ENCODE measurements at places on chromosomes 7 and 10.

GRCh38 chr10:43925793-43926192 is 277.1 kb upstream of the ZNF32 start:
- no peak for DNase-seq

- DNase-seq: no peak
Measured at GRCh38 chr7:24967696-24968095, 12.3 kb downstream of the OSBPL3 start.

- DNase-seq: no peak
Measured at GRCh38 chr10:821322-821721, 110.2 kb downstream of the LARP4B start.

- DNase-seq: no peak
Measured at GRCh38 chr10:57627642-57628178, 640.0 kb downstream of the IPMK start.

DNA sequence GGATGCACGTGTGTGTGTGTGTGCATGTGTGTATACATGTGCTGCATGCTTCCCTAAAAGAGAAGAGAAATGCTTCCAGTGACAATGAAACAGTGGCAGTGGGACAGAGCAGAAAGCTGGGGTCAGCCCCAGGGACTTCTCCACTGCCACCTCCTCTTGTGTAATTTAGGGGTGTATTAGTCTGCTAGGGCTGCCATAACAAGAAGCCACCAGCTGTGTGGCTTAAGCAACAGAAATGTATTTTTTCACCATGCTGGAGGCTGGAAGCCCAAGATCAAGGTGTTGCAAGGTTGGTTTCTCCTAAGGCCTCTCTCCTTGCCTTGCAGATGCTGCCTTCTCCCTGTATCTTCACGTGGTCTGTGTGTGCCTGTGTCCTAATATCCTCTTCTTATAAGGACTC is 190.5 kb downstream of the CXCL12 start:
- no peak for DNase-seq

GRCh38 chr7:5594616-5595544 is 171.2 kb upstream of the TNRC18 start:
- no peak for DNase-seq

DNA sequence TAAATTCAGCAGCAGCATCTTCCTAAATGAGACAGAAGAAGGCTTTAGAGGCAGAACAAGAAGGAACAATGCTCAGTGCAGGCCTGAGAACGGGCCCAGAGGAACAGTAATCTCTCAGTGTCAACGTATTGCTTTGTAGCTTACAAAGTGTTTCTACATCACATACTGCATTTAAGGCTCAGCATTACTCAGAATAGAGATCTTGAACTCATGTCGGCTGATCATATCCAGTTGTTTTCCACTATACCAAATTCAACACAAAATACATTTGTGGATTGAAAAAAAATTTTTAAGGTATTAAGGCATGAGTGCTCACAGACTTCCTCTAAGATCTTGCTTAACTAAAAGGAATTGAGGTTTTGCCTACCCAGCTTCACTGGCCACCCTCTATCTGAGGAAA is 325.1 kb downstream of the HPSE2 start:
- DNase-seq: no peak

DNA sequence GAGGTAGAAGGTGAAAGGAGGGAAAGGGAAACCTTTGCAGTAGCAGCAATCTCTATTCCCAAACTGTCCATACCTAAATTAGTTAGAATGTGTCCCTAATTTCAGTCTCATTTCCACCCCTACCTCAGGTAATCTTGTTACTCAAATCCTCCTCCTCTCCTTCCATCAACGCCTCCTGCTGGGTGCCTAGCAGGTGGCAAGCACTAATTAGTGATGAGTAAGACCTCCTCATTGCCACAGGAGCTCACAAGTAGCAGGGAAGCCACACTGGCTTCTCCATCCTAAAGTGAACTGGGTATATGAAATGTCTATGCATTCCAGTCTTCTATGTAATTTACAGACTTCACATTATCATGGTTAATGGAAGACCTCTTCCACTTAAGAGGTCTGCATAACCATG is 25.7 kb upstream of the FAM133B start:
- no peak for DNase-seq

GRCh38 chr7:21364801-21365271 is 63.0 kb upstream of the SP4 start:
- DNase-seq: no peak

DNA sequence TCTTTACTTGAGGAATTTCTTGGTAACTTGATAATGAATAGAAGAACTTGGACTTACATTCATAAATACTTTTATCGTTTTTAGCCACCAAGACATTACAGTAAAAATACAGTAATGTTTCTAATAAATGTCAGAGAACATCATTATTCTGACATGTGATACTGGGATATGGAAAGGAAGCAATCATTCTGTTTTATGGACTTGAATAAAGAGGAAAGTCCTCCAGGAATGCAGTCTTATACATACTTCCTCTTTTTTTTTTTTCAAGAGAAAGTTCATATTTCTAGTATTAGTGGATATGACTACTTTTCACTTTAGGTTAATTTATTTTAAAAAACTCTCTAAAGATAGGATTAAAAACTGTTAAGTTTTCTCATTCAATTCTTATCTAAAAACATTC is 220.0 kb upstream of the SEMA3C start:
- no peak for DNase-seq

- no peak for DNase-seq
Measured at GRCh38 chr7:137970253-137970975, 31.5 kb downstream of the CREB3L2 start.

DNA sequence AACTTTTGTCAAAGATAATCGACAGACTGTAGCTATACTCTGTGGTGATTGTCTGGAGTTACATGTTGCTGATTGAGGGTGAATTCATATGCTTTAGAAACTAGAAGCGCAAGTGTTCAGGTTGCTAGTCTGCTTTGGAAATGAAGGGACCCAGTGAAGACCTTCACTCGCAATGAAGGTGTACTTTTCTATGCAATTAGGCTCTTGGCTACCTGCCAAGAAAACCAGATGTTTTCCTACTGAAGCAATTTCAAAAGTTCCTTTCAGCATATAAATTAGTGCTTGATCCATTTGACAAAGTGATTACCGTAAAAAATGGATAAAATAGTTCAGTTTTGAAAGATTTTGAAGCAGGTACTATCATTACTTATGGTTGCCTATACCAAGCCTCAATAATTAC is 10.0 kb upstream of the STK31 start:
- DNase-seq: no peak

DNA sequence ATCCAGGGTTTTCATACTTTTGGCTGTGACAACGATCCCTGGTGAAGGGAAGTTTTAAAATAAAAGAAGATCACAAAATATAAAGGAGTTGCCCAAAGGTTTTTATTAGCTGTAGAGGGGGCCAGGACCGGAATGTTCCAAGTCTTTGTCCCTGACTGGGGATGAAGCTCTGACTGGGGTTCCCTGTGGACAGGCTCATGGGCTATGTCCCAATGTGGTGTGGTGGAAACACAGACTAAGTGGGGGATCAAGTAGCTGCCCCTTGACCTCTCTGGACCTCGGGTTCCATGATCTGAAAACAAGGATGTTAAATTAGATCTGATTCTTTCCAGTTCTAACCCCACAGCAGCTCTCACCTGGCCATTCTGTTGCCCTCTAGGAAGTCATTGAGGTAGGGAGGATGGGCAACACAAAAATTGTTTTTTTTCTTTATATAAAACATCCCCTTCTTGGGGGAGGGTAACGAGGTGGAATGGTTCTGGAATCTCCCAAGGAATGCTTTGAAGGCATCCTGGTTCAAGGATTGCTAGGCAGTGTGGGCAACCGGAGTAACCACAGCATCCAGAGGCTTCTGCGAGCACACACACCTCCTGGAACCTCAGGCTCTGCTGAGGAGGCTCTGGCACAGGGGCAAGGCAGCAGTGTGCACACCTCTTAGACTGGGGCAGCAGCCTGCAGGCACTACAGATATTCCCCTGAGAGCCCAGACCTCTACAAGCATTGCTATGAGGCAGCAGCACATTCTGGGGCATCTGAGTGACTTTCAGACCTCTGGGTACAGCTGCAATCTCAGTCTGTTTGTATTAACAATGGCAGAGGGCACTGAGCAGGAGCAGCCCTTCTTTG is 21.4 kb upstream of the CRYGN start:
- no peak for DNase-seq

GRCh38 chr10:131475803-131476202 is 164.3 kb upstream of the TCERG1L start:
- DNase-seq: no peak

- DNase-seq: no peak
Measured at GRCh38 chr7:116246357-116246756, 36.0 kb downstream of the TES start.

DNA sequence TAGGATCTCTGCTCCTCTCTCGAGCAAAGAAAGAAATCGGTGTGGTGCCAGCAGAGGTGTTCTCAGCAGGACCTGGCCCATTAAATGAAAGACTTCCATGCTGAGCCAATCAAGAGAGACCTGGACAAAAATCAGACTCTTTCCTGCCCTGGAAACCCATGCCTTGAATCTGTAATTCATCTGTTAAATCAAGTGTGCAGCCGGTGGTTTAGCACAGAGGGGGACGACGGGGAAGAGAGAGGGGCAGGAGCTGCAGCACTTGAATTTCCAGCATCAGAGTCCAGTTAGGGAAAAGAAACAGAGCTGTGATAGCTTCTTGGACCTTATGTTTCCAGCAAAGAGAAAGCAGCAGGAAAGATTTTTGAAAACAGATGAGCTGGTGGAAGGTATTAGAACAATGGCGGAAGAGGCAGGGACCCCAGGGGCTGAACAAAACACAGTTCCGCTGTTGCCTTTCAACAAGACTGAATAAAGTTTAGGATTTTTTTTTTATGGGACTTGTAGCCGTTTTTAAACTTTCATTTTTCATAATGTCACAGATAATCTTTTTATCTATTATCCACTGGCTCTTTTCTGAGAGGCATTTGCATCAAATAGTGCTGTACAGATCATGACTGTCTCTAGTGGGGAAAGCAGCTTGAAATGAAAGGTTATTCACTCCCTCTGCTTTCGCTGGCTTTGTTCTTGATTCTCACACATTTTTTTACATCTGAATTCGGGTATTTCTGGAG is 543.6 kb upstream of the GALNT17 start:
- no peak for DNase-seq

DNA sequence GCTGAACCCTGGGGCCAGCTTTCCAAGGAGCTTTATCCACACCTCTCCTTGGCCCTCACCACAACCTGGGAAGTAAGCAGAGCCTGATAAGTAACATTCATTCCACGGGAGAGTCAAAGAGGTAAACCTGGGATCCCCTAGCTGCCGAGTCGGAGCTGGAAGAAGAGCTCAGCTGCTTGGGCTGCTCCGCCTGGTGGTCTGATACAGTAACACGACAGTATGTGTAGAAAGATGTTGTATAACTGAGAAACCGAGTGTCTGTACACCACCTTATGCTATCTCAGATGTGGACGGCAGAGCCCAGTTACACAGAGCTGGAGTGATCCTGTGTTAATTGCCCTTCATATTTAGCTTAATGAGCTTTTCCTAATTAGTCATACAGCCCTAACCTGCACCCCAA is 151.3 kb upstream of the KMT2E start:
- DNase-seq: no peak

GRCh38 chr7:114653364-114654088 is 238.9 kb downstream of the FOXP2 start:
- no peak for DNase-seq

DNA sequence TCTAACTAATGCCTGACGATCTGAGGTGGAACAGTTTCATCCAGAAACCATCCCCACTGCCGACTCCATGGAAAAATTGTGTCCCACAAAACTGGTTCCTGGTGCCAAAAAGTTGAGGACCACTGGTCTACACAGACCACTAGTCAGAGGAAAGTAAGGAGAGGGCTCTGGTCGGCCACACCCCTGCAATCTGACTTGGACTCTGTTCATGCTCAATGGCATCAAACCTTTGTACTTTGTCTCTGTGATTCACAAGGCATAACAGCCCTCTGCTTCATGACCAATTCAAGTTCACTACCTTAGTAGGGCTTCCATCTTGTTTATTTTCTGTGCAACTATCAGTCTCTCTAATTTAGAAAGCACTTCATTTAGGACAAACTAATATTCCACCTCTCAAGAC is 1.8 kb downstream of the TUBAL3 start:
- DNase-seq: no peak

- DNase-seq: no peak
Measured at GRCh38 chr10:131162866-131163843, 148.4 kb downstream of the TCERG1L start.

GRCh38 chr10:62618576-62619412 is 185.7 kb upstream of the ADO start:
- DNase-seq: no peak

- DNase-seq: no peak
Measured at GRCh38 chr7:8168336-8168735, 93.6 kb downstream of the ICA1 start.

DNA sequence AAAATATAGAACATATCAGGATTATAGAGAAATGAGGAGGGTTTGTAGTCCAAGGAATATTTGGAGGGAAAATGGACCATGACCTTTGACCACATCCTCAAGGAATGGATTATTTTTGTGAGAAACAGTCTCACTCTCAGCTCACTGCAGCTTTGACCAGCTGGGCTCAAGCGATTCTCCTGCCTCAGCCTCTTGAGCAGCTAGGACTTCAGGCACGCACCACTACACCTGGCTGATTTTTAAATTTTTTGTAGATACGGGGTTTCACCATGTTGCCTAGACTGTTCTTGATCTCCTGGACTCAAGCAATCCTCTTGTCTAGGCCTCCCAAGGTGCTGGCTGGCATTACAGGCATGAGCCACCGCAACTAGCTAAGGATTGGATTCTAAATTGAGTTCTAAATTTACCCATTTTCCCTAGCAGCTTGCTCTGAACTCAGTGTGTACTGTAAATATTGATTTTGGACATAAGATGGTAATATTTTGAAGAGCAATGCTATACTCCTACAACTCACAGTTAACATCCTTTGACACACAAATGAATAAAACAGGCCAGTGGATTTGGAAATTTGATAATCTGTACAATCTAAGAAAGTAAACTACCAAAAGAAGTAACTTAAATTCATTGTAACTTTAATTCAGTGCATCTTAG is 73.8 kb downstream of the TET1 start:
- DNase-seq: no peak

- DNase-seq: no peak
Measured at GRCh38 chr10:94777886-94778458, 15.5 kb downstream of the CYP2C19 start.

GRCh38 chr7:140639366-140640053 is 1.1 kb downstream of the DENND2A start:
- no peak for DNase-seq

- no peak for DNase-seq
Measured at GRCh38 chr7:157946398-157947060, 609.7 kb downstream of the DNAJB6 start.

- DNase-seq: peak; percentile 35
Measured at GRCh38 chr10:5976512-5977470, 552 bp downstream of the IL15RA start.

Measured in activated T-cell treated with anti-CD3 and anti-CD28 coated beads for 24 hours (primary cell).